GM23338 (cell line): ENCODE measurements at places on chromosomes 5 and 9. TPM values are rescaled to one million over a fixed set of nuclear protein-coding genes. Genes with fewer than 3 reads are reported as not detected.
A peak's percentile ranks its signal among the peaks of the same experiment; 100 is the strongest.

DNA sequence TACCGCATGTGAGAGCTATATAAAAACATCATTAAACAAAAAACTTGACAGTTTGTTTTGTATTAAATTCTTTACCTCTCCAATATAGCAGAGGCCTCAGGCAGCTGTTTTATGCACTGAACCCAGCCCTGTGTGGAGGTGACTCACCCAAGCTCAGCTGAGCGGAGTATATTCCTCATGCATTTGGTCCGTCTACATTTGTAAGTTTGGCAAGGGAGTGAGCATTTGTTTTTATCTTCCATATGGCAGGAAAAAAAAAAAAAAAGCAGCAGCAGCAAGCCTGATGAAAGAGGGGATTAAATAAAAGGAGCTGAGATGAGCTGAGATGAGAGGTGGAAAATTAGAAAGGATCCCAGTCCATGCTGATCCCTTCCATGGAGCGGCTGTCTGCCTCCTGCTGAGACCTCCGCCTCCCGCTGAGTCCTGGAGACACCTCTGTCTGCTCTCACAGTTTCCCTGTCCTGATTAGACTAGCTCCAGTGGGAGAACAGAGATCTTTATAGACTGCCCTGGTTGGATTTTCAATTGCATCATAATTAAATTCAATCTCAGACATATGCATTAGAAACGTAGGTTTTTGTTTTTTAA is 112.0 kb upstream of the CTNND2 start:
- no peaks in the 10 kb centered on the region for H3K27me3 ChIP-seq
- no peak overlapping the region for H3K27ac ChIP-seq
- H3K4me1 ChIP-seq, result no peaks in the 10 kb centered on the region
- no peak overlapping the region for H3K4me3 ChIP-seq
- DNase-seq, result peak; percentile 27

GRCh38 chr5:81046041-81046440 is 85.9 kb downstream of the RASGRF2 start:
- H3K36me3 ChIP-seq, result no peaks in the 10 kb centered on the region
- H3K4me1 ChIP-seq, result no peaks in the 10 kb centered on the region
- no peak overlapping the region for H3K4me3 ChIP-seq
- DNase-seq, result no peak
- no peaks in the 10 kb centered on the region for H3K27me3 ChIP-seq
- no peak overlapping the region for H3K27ac ChIP-seq

GRCh38 chr9:13970018-13970417 is 343.9 kb downstream of the NFIB start:
- H3K36me3 ChIP-seq, result no peaks in the 10 kb centered on the region
- H3K4me1 ChIP-seq, result no peaks in the 10 kb centered on the region
- no peak overlapping the region for H3K27ac ChIP-seq
- no peak overlapping the region for H3K4me3 ChIP-seq
- no peak for DNase-seq

GRCh38 chr5:124341066-124341858 is 405.2 kb downstream of the ZNF608 start:
- no peak overlapping the region for H3K4me3 ChIP-seq
- DNase-seq, result no peak
- no peaks in the 10 kb centered on the region for H3K27me3 ChIP-seq
- H3K4me1 ChIP-seq, result no peaks in the 10 kb centered on the region; the same call in 1 of the 2 replicates

GRCh38 chr9:117265253-117265652 is 149.6 kb downstream of the ASTN2 start:
- H3K4me3 ChIP-seq, result no peak overlapping the region
- peaks cover 16% of the 10 kb centered on the region for H3K4me1 ChIP-seq
- no peaks in the 10 kb centered on the region for H3K36me3 ChIP-seq
- H3K27me3 ChIP-seq, result peaks cover 33% of the 10 kb centered on the region
- no peak overlapping the region for H3K27ac ChIP-seq

DNA sequence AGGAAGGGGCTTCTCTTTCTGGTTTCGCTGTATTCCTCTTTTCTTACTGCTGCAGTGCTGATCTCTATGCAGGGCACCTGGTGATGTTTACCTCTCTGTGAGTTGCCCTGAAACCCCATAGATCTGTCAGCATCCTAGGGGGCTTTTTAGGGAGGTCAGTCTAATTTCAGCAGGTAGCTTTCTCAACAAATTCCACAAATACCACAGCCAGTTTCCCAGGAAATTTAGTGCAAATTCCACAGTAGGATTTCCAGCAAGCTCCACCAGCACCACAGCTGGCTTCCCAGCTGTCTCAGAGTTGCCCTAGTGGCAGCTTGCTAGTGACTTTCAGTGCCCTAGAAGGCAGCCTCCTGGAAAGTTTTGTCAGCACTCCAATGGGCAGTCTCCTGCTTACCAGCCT is 379.1 kb upstream of the SMC2 start:
- no peak overlapping the region for H3K4me3 ChIP-seq
- H3K27ac ChIP-seq, result no peak overlapping the region
- H3K36me3 ChIP-seq, result 0 out of 2 replicates have a peak, but pooled peaks cover 4% of the 10 kb centered on the region
- DNase-seq, result peak; percentile 7

DNA sequence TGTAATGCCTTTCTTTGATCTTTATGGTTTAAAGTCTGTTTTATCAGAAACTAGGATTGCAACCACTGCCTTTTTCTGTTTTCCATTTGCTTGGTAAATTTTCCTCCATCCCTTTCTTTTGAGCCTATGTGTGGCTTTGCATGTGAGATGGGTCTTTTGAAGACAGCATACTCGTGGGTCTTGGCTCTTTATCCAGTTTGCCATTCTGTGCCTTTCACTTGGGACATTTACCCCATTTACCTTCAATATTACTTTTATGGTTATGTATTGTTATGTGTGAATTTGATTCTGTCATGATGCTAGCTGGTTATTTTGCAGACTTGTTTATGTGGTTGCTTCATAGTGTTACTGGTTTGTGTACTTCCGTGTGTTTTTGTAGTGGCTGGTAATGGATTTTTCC is 59.2 kb downstream of the YTHDC2 start:
- 0 out of 2 replicates have a peak, but pooled peaks cover 4% of the 10 kb centered on the region for H3K36me3 ChIP-seq
- DNase-seq, result no peak
- H3K27ac ChIP-seq, result no peak overlapping the region
- no peak overlapping the region for H3K4me3 ChIP-seq
- no peaks in the 10 kb centered on the region for H3K27me3 ChIP-seq

- no peak overlapping the region for H3K4me3 ChIP-seq
- no peaks in the 10 kb centered on the region for H3K27me3 ChIP-seq
- H3K36me3 ChIP-seq, result no peaks in the 10 kb centered on the region
- DNase-seq, result no peak
- no peak overlapping the region for H3K27ac ChIP-seq
These were observed 29.7 kb downstream of the PPP1R2B start for GRCh38 chr5:156879665-156880285.

DNA sequence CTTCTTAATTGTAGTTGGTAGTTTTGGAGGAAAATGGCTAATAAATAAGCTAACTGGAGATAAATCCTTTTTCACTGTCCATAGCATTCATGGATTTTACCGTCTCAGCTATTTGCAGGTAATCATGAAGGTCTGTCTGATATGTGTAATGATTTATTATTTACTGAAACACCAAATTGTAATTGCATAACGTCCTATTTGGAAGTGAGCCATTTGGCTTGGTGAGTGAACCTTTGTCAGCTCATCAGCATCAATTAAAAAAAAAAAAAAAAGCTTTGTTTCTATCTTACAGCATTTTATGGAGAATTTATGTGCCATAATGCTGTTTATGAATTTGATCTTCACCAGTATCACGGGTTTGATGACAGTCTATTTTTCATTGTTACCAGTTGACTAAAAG is 20.2 kb downstream of the RECK start:
- no peaks in the 10 kb centered on the region for H3K27me3 ChIP-seq
- no peak for DNase-seq
- H3K36me3 ChIP-seq, result no peaks in the 10 kb centered on the region
- no peak overlapping the region for H3K4me3 ChIP-seq

DNA sequence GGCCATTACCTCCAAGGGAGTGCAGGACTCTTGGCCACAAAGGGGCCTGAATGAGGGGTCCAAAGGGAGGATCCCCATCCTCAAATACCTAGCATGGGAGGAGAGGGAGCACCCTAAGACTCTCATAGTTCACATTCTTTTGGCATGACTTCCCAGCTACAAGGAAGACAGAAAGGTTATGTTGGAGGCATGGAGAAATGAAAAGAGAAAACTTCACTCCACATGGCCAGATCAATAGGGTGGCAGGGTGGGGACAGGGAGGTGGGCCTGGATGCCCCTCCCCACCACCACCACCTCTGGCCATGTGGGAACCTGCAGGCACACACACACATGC is 97.6 kb downstream of the PAX5 start:
- no peak overlapping the region for H3K27ac ChIP-seq
- H3K4me3 ChIP-seq, result no peak overlapping the region
- no peaks in the 10 kb centered on the region for H3K36me3 ChIP-seq
- H3K4me1 ChIP-seq, result peaks cover 26% of the 10 kb centered on the region
- DNase-seq, result no peak
- H3K27me3 ChIP-seq, result no peaks in the 10 kb centered on the region

DNA sequence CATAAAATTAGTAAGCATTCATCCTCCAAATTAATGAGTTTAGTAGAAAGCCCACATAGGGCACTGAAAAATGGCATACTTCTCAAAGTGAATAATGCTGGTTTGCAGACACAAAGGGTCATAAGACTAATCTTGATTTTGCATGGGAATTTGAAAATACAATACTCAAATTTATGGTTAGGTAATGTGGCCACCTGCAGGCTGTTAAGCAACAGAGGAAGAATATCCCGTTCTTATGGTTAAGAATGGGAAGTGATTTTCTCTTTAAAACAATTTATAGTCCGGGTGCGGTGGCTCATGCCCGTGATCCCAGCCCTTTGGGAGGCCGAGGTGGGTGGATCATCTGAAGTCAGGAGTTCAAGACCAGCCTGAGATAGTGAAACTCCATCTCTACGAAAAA is 9.4 kb upstream of the PLCXD3 start:
- H3K4me1 ChIP-seq, result no peaks in the 10 kb centered on the region
- peak; percentile 12 for DNase-seq
- no peak overlapping the region for H3K4me3 ChIP-seq

- H3K4me3 ChIP-seq, result no peak overlapping the region
- no peak for DNase-seq
- H3K4me1 ChIP-seq, result peaks cover 12% of the 10 kb centered on the region
- no peaks in the 10 kb centered on the region for H3K36me3 ChIP-seq
- no peak overlapping the region for H3K27ac ChIP-seq
These were observed 3.3 kb downstream of the ACSL6 start for GRCh38 chr5:132008163-132008473.

- peaks cover 26% of the 10 kb centered on the region for H3K27me3 ChIP-seq
- no peaks in the 10 kb centered on the region; the same call in 1 of the 2 replicates for H3K4me1 ChIP-seq
- peak within 1 kb of the TSS; percentile 68 for H3K4me3 ChIP-seq
These were observed at the start of gene TTLL11 for GRCh38 chr9:122092611-122093506. TTLL11 (minus strand) TSS chr9:122093308; CDS start chr9:122093148, 160 bp downstream.

DNA sequence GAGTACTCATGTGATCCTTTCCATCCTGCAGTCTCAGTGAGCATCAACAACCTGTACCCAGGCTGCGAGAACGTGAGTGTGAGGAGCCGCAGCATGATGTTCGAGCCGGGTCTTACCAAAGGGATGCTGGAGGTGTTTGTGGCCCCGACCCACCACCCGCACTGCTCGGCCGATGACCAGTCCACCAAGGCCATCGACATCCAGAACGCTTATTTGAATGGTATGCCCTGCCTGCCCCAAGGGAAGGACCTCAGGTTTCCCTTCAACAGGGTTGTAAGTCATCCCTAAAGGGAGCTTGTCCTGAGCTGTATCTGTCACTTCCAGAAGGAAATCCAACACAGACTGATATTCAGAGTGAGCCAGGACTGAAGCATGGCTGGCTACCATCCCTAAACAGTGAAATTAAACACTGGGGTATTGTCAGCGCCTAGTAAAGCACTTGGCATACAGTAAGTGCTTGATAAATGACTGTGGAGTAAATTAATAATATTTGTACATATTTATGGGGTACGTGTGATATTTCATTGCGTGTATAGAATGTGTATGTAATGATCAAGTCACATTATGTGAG is 39.3 kb upstream of the CTSL start:
- H3K36me3 ChIP-seq, result peaks cover 16% of the 10 kb centered on the region
- no peak overlapping the region for H3K4me3 ChIP-seq
- no peak for DNase-seq

DNA sequence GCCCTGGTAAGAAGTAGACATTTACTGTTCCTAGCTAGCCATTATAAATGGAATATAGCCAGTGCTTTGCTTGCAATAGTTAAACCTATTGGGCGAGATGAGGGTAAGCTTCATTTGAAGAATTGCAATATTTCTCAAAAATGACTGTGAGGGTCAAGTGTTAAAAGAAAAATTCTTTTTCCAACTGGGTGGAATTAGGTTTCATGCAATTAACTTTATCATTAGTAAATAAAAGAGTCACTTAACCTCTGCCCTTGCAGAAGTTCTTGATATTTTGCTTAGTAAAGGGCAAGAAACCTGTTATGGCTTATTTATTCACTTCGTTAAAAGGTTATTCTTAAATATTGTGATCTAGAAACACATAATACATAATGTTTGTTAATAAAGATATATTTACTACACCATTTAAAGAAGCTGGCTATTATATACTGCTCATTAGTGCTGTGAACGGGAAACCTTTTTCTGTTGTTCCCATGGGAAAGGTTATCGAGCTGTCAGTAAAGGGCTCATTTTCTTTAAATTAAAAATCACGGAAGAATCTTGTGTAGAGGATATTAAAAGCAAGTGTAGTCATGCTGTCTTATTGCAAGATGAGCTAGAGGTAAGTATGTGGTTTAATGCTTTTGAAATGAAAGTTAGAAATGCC is 370.5 kb downstream of the CSNK1G3 start:
- H3K36me3 ChIP-seq, result no peaks in the 10 kb centered on the region
- peaks cover 26% of the 10 kb centered on the region for H3K4me1 ChIP-seq
- H3K4me3 ChIP-seq, result no peak overlapping the region
- H3K27ac ChIP-seq, result no peak overlapping the region
- DNase-seq, result no peak

GRCh38 chr9:126067031-126067734 is 259.4 kb upstream of the MVB12B start:
- H3K4me3 ChIP-seq, result no peak overlapping the region
- no peak for DNase-seq
- no peak overlapping the region for H3K27ac ChIP-seq
- no peaks in the 10 kb centered on the region for H3K36me3 ChIP-seq
- H3K4me1 ChIP-seq, result peaks cover 6% of the 10 kb centered on the region; the same call in 1 of the 2 replicates
- no peaks in the 10 kb centered on the region for H3K27me3 ChIP-seq

GRCh38 chr5:1244255-1244654 is 19.1 kb downstream of the SLC6A18 start:
- H3K4me3 ChIP-seq, result no peak overlapping the region
- no peaks in the 10 kb centered on the region for H3K27me3 ChIP-seq
- DNase-seq, result no peak
- H3K27ac ChIP-seq, result no peak overlapping the region
- H3K4me1 ChIP-seq, result 0 out of 2 replicates have a peak, but pooled peaks cover 3% of the 10 kb centered on the region

GRCh38 chr5:146920351-146920881 is 41.9 kb upstream of the PPP2R2B start:
- H3K4me3 ChIP-seq, result no peak overlapping the region
- peak; percentile 8 for DNase-seq
- H3K27me3 ChIP-seq, result no peaks in the 10 kb centered on the region
- peaks cover 23% of the 10 kb centered on the region for H3K4me1 ChIP-seq
- no peak overlapping the region for H3K27ac ChIP-seq

- no peaks in the 10 kb centered on the region for H3K36me3 ChIP-seq
- DNase-seq, result no peak
- no peaks in the 10 kb centered on the region for H3K27me3 ChIP-seq
- no peak overlapping the region for H3K4me3 ChIP-seq
These were observed 70.9 kb downstream of the APTX start for GRCh38 chr9:32930486-32930885.

- peak; percentile 38 for DNase-seq
- no peaks in the 10 kb centered on the region for H3K27me3 ChIP-seq
- H3K36me3 ChIP-seq, result no peaks in the 10 kb centered on the region
- H3K4me3 ChIP-seq, result no peak overlapping the region
- peaks cover 6% of the 10 kb centered on the region; the same call in 1 of the 2 replicates for H3K4me1 ChIP-seq
These were observed 1.0 kb downstream of the TRPC7 start for GRCh38 chr5:136364307-136364706.

The HINT2 gene
- total RNA-seq, result 20.9 and 23.8 TPM in 2 replicates

The HTR4 gene
- 0.10 TPM in 1 of 2 replicates, not detected in the other for total RNA-seq

The SPINK4 gene
- not detected in 2 replicates for total RNA-seq
